Activated CD4-positive, alpha-beta T cell treated with anti-CD3 and anti-CD28 coated beads, Interleukin-2, amount 50 U/mL, for 1 hour (primary cell): ENCODE measurements at places on chromosomes 7 and 10.

DNA sequence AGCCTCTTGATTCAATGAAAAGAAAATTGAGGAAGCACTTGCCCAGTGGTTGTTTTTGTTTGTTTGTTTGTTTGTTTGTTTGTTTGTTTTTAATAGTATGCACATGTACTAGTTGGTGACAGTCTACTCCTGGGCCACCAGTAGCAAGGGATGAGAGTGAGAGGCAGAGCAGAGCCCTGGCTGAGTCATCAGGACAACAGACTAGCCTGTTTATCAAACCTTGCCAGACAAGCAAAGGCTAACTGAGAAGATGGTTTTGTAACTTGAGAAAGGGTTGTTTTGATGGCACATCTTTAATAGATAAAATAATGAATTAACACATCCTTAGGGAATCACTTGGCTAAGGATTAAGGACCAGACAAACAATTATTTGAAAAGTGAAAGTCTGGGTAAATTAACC is 78.1 kb downstream of the INHBA start:
- no peak for DNase-seq

DNA sequence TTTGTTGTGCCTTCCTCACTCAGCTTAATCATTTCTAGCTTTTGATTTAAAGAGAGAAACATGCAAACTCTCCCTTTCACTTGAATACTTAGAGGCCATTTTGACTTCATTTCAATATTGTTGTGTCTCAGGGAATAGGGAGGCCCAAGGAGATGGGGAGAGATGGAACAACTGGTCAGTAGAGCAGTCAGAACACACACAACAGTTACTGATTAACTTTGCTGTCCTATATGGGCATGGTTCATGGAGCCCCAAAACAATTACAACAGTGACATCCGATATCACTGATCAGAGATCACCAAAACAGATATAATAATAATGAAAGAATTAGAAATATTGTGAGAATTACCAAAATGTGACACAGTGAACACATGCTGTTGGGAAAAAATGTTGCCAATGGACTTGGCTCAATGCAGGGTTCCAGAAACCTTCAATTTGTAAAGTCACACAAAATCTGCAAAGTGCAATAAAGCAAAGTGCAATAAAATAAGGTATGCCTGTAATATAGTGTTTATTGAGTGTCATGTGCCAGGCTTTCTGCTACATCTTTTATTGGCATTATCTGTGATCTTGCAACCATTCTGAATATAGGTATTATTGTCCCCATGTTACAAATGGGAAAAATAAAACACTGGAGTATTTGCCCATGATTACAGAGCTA is 38.2 kb downstream of the CCDC71L start:
- DNase-seq: no peak

- no peak for DNase-seq
Measured at GRCh38 chr7:98295467-98296192, 14.1 kb downstream of the BRI3 start.

DNA sequence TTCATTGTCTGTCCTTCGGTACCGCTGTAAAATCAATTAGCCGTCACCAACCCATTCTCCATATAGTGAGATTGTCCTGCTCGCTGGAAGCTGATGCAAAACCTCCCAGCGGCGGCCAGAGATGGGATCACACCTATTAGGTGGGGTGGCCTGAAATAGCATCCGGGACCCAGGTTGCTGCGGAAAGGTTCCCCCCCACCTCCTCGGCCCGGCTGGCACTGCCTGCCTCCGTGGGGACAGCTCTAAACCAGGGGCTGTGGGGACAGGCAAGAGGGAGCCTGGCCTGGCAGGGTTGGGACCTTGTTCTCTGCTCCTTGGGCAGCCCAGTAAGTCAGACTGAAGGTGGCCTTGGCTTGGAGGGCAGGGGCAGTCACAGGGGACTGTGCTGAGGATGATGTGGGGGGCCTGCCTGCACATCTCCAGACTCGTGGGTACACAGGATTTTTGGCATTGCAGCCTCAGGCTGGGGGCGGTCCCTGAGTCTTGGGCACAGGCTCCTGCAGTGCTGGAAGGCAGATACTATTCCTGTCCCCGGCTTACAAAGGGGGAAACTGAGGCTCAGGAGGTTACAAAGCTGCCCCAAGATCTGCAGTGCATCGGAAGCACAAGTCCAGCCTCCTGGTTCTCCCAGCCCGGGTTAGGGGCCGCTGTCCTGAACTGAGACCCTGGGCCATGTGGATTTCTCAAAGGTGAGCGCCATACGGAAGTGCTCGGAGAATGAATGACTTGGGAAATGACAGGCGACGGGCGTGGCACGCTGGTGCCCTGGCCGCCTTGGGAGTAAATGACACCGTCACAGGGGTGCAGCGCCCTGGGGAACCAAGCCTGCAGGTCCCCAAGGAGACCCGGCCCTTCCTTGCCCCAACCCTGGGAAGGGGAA is 65.6 kb downstream of the UNCX start:
- no peak for DNase-seq
